ENCODE measurements at places on chromosomes 7 and 10.
A peak's percentile ranks its signal among the peaks of the same experiment; 100 is the strongest.

DNA sequence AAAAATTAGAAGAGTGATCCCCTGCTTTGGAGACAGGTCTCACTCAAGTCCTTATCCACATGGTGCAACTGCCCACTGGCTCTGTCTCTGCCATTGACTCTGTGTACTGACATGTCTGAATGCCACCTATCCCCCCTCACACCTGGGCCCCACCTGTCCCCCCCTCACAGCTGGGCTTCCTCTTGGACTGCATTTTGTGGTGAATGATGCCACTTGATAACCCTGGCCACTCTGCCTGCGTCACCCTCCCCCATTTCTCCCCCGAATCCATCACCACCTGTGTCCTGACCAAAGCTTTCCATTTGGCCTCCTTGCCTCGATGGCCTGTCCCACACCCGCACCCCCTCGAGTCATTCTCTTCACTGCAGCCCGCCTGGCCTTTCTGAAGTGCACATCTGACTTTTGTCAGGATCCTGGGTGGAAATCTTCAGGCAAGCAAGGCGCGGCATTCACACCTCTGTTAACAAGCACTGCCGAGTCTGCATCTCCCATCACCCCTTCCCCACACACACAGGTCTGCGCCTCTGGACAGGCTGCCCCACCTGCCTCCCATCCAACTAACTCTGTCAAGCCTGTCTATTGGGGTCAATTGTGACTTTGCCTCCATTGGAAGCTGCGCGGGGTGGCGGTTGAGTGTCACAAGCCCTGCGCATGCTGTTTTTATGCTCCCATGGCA is 175.3 kb upstream of the KLF14 start:
- DNase-seq = no peak
- H3K27ac ChIP-seq = peak overlapping the region; percentile 61
- H3K4me1 ChIP-seq = peaks cover 59% of the 10 kb centered on the region
- H3K36me3 ChIP-seq = no peaks in the 10 kb centered on the region

DNA sequence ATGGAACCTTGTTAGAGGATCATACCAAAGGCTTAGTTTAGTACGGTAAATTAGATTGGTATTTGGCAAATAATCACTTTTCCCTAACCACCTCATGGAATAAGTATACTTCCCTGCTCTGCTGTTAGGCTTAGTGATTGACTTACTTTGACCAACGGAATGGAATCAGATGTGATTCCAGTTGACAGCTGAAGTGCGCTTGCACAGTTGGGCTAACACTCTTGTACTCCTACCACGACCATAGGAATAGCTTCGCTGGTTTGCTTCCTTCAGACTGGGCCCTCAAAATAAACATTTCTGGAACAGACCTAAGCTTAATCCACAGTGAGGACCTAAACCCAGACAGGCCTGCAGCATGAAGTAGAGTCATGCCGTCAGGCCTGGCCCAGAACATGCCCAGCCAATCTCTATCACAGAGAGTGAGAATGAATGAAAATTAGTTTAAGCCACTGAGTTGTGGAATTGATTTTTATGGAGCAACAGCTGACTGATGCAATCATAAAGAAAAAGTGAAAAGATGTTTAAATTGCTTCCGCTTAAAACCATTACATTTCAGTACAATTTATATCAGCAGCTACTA is 122.3 kb downstream of the DOCK4 start:
- H3K4me1 ChIP-seq = peaks cover 33% of the 10 kb centered on the region
- peak overlapping the region; percentile 78 for H3K27ac ChIP-seq
- H3K36me3 ChIP-seq = no peaks in the 10 kb centered on the region
- no peak overlapping the region for H3K4me3 ChIP-seq
- DNase-seq = no peak

- no peak overlapping the region for H3K4me3 ChIP-seq
- peaks cover 8% of the 10 kb centered on the region for H3K36me3 ChIP-seq
- no peak overlapping the region for H3K27ac ChIP-seq
- no peak for DNase-seq
These were observed 372.4 kb downstream of the SUGCT start for GRCh38 chr7:40507166-40507565.

DNA sequence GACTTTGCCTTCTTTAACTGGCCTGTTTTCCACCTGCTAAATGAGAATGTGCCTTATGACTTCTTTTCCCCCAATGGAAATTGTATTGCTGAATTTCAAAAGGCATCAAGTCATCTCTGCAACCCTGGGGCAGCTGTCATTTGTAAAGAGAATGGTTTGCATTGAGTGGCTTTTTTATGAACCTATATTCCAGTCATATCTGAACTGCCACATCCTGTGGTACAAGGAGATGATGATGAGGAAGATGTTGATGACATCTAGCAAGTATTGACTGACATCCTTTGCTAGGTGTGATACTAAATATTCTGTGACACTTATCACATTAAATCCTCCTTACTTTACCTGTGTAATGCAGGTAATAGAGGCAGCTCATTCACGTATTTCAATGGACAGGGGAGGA is 88.3 kb upstream of the KIAA1217 start:
- no peak for DNase-seq
- H3K27me3 ChIP-seq = no peaks in the 10 kb centered on the region
- no peaks in the 10 kb centered on the region for H3K36me3 ChIP-seq
- peaks cover 18% of the 10 kb centered on the region for H3K4me1 ChIP-seq
- H3K4me3 ChIP-seq = no peak overlapping the region
- no peak overlapping the region for H3K27ac ChIP-seq

GRCh38 chr7:68680235-68680872 is 917.9 kb upstream of the AUTS2 start:
- H3K4me1 ChIP-seq = peaks cover 18% of the 10 kb centered on the region
- H3K4me3 ChIP-seq = no peak overlapping the region
- no peak for DNase-seq
